ENCODE measurements at places on chromosomes 3 and 15.

- no peak for DNase-seq
Observed at GRCh38 chr3:10242182-10243065, 5.8 kb upstream of the TATDN2 start.

DNA sequence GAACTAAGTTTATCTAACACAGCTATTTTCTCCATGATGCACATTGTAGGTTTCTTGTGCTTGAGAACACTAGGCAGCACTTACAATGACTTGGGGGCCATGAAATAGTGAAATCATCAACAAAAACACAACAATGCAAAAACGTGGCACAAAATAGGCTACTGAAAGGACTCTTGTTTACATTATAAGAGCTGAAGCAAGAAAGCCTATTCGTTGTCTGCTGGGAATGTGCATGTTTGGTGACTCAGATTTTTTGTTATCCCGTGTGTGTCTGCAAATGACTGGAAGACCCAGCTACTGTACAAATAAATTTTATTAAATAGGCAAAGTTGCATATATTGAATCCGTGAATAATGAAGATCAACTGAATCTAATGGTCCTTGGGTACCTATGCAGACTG, 85.0 kb downstream of the TCF12 start:
- DNase-seq = no peak

DNA sequence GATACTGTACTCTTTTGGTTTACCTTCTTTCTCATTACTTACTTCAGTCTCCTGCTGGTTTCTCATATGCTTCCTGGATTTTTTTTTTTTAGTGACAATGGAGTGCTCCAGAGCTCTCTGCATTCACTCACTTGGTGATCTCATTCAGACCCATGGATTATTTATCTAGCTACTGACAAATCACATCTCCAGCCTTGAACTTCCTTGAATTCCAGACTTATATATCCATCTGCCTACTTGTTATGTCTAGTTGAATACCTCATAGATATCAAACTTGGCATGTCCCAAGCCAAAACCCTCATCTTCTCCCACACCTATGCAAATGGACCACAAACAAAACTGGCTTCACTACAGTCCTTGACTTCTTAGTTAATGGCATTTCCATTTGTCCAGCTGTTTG, 234.7 kb upstream of the ZPLD1 start:
- no peak for DNase-seq

DNA sequence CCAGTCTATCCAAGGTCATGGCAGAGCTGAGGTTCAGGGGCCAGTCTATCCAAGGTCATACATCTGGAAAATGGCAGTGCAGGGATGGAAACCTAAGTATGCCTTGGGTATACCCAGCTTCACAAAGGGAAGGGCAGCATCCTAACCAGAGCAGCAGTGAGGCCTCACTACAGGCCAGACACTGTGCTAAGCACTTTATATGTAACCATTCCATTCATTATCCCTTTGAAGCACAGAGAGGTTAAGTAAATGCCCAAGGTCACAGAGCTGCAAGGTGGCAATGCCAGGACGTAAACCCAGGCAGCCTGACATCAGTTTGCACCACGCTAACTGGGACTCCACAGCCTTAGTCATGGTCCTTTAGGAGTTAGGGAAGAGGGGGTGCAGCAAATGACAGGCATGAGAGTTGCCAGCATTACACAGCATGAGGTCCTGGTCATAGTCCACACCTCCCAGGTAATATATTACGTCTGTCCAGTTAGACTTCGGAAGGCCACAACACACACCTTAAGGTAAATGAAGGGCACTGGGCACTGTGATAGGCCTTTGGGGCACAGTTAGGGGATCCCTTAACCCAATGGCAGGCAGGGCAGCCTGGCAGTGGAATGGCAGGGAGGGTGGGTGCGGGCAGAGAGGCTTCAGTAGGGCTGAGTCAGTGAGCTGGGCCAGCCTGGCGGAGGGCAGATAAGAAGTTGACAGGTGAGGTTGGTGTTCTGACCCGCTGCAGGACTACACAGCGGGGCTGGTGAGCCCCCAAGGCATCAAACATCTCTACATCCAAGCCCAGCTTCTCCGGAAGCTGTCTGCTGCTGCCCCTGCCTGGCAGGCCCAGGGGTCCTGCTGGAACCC, 21.1 kb upstream of the CORO2B start:
- DNase-seq = no peak

GRCh38 chr3:140078940-140079339, 144.0 kb downstream of the CLSTN2 start:
- no peak for DNase-seq

DNA sequence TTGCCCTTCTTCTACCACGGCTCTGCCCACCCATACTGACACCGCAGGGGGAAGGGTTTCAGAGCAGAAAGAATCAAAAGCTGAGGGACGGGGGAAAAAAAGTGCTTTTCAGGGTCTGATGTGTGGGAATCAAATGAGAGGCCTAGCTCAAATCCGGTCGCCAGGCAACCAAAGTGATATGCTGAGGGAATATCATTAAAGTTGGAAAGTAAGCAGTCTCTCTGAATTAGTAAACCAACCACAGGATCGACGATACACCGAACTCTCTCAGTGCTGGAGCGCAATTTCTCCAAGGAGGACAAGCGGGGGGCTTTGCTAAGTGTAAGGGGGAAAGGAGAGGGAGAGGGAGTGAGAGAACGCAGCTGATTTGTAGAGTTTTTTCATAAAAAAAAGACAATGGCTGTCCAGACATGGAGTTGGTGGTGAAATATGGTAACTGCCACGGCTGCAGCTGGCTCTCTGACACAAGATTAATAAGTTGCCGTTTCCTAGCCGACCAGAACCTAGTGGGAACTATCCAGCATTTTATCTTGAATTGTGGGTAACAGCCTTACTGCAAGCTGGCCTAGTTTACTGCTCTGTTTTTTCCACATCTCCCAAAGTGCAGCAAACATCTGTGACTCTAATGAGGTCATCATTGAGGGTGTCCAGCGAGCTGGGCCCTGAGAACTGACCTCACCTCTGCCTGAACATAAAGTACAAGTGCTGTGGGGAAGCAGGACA, 530.2 kb downstream of the SOX2 start:
- no peak for DNase-seq

DNA sequence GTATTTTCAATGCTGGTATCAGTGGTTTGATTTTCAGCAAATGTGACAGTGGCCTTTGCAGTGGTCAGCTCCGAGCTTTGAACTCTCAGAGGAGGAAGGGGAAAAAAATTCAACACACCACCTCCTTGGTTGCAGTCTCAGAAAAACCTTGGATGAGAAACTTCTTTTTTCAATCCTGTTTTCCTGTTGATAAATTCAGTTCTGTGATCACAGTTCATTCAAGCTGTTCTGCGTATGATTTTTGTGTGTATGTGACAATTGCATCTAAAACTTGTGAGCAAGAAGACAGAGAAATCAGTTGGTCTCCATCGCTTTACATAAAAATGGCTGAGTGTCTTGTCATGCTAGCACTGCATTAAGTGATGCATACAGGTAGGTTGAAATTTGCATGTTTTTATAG, 19.2 kb downstream of the ZBTB38 start:
- no peak for DNase-seq

- DNase-seq = no peak
Observed at GRCh38 chr15:77542491-77543001, 90.2 kb downstream of the LINGO1 start.

DNA sequence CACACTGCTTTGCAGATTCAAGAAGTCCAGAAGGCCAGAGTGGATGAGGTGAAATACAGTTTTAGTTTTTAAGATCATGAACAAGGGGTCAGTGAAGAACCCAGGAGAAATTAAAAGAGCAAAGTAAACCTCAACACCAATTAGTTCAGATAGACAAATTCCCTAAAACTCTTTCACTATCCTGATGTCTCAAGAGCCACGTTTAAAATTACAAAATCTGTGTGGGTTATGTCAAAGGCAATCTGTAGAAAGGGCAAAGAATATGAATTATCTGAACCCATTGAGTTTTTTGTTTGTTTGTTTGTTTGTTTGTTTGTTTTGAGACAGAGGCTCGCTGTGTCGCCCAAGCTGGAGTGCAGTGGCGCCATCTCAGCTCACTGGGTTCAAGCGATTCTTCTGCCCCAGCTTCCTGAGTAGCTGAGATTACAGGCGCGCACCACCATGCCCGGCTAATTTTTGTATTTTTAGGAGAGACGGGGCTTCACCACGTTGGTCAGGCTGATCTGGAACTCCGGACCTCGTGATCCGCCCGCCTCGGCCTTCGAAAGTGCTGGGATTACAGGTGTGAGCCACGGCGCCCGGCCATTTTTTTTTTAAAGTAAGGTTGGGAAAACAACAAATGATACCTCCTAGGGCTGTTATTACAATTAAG, 32.1 kb upstream of the ST3GAL6 start:
- no peak for DNase-seq

GRCh38 chr3:134496471-134497071, 10.7 kb downstream of the CEP63 start:
- DNase-seq = no peak

DNA sequence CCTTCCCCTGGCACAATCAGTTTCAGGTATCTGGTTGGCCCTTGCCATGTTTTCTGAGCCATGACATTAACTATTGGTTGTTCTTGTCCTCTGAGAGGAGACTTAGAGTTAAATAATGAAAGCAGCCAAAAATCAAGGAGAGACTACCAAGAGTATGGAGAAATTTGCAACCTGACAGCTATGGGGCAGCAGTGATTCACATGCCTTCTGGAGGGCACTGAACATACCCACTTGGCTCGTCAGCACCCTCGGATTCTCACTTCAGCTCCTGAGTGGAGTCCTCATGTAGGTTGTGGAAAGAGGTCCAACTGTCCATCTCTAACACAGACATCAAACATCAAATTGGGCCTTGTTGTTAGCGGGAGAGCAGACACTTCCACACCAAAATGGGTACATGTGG, 265.6 kb downstream of the EBLN2 start:
- no peak for DNase-seq

DNA sequence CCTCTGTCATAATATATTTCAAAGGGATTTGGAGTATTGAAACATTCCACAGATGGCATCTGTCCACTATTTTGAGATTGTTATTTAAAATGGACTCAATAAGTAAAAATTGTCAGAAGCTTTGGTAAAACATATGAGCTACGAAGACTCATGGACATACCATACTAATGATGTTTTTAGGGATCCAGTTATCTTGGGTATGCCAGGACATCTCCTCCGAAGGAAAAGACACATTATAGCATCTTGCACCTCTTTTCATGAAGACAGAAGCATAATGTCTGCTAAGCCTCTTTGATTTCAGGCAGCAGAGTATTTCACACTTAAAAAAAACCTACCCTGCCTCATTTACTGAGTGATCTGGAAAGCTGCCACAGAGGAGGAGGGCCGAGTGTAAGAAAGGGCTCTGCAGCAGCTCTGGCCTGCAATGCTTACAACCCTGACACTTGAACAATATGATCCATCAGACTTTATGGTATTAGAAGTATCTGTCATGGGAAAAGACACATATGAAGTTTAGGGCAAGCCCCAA, 284.8 kb downstream of the TUSC7 start:
- DNase-seq = no peak

DNA sequence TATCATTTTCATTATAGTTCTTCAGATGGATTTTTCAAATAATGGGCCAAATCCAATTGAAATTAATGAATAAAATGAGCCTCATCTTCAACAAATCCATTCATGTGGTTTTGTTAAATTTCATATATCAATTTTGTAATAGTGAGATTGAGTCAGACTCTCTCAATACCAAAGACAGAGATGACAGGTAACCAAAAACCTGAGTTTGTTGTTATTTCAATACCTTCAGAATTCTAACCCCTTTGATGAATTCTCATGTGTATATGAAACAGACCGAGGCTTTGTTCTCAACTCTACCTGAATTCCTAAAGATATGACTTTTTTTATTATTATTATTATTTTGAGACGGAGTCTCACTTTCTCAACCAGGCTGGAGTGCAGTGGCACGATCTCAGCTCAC, 92.8 kb downstream of the FOXP1 start:
- DNase-seq = no peak

GRCh38 chr15:65008983-65009382, 19.3 kb upstream of the SPG21 start:
- DNase-seq = no peak

- no peak for DNase-seq
Observed at GRCh38 chr3:35779611-35780010, 140.3 kb downstream of the ARPP21 start.

GRCh38 chr3:157838457-157838856, 267.8 kb downstream of the SHOX2 start:
- no peak for DNase-seq

DNA sequence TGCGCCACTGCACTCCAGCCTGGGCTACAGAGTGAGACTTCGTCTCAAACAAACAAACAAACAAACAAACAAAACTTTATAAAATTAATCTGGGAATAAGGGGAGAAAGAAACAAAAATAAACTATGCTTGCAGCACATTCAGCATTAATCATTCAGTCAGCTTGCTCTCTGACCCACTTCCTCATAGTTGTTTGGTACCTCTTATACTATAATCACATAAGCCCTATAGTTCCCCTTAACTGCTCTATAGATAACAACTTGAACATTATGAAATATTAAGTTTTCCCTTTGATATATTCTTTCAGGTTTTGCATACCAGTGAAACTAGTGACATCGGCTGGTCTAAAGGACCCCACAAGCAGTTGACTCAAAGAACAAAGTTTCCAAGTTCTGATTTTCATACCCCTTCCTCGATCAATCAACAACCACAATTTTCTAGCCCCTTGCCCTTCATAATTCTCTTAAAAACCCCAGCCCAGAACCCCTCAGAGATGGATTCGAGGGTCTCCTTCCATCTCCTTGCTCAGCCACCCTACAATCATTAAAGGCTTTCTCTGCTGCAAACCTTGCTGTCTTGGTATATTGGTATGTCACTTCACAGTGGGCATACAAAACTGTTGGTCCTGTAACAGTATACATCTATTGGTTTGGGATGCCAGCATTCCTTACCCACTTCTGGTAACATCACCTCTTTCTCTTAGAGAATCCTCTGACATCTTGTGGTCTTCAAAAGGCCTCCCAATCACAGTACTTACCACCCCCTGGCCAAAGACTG, 26.4 kb downstream of the BCL2L10 start:
- DNase-seq = no peak

- DNase-seq = no peak
Observed at GRCh38 chr3:107450254-107450893, 72.4 kb upstream of the BBX start.

DNA sequence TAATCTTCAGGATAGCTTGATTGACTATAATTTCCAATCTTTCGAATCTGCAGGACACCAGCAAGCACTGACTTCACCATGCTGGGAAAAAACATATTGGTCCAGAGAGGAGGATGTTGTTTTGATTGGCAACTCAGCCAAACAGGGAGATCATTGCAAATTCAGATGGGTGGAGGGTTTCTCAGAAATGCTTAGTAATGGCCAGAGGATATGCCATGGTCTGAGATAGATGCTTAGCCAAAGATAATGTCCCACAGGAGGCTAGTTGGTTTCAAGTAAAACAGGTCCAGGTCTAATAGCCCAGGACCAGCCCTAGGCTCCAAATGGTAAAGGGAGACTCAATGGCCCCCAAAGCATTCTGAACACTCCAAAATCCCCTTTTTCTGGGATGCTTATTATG, 46.7 kb upstream of the CCDC80 start:
- DNase-seq = no peak

- DNase-seq = no peak
Observed at GRCh38 chr3:133443649-133444422, 44.0 kb downstream of the BFSP2 start.
